ENCODE measurements at places on chromosomes 11 and 22.

DNA sequence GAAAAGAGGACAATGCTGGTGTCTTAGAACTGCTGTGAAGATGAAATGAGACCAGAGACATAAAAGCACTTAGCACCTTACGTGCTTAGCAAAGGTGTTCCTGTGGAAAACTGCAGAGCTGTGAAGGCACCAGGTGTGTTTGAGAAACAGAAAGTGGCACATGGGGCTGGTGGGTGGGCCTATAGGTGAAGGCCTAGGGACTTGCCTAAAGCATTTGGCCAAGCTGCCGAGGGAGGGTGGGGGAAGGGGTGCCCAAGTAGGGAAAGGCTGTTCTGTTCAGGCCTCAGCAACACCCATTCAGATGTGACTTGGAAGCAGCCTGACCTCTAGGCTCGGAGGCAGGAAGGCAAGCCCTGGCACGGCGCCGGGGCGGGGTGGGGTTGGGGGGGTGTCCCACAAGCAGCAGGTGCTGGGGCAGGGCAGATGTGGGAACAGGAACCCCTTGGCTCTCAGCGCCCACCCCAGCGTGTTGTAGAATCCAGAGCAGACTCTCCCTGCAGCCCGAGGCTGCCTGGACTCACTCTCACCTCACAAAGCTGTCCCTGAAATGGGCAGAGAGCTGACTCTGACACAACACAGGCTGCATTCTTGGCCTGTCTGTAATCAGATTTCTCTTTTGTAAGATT is 366.7 kb upstream of the NARS2 start:
- no peak for DNase-seq

DNA sequence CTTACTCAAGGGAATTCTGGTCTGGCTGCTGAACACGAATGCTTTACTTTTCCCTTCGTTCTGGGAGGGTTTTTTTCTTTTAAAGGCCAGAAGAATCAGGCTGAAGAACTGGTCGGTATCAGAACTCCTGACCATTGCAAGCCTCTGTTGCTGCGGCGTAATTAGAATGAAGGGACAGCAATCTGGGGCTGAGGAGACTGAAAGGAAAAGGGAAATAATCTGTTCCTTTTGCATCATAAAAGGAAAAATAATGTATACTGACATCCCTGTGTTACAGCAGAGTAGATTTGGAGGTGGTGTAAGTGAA is 670 bp downstream of the SC5D start:
- no peak for DNase-seq

- DNase-seq, result no peak
Observed at GRCh38 chr11:126500981-126501380, 145.5 kb downstream of the ST3GAL4 start.

DNA sequence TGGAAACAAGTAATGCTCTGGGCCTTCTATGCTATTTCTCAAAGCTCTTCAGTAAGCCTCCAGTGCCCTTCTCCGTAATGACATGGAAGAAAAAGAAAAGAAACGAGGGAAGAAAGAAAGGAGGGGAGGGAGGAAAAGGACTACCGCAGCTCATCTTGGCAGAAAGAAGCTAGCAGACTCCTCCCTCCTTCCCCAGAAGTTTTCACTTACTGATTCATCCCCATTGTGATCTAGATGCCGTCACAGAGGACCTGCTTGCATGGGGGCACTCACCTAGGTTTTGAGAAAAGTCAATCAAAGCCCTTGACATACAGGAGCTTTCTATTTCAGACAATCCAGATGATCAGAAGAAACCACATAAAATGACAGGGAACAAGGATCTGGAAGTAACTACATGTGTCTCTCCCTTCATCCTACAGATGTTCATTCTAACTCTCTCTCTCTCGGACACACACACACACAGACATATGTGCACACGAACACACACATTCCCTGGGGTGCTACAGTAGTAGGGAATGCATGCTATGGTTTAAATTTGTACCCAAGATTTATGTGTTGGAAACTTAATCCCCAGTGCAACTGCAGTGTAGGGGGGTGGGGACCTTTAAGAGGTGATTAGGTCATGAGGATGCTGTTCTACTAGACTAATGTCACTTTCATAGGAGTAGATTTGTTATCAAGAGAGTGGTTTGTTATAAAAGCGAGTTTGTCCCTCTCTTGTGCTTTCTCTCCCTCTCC is 37.6 kb upstream of the RCN1 start:
- DNase-seq, result no peak

- DNase-seq, result no peak
Observed at GRCh38 chr22:22351366-22351765, 106.8 kb downstream of the VPREB1 start.

GRCh38 chr11:11789735-11790369 is 51.9 kb upstream of the USP47 start:
- DNase-seq, result no peak

DNA sequence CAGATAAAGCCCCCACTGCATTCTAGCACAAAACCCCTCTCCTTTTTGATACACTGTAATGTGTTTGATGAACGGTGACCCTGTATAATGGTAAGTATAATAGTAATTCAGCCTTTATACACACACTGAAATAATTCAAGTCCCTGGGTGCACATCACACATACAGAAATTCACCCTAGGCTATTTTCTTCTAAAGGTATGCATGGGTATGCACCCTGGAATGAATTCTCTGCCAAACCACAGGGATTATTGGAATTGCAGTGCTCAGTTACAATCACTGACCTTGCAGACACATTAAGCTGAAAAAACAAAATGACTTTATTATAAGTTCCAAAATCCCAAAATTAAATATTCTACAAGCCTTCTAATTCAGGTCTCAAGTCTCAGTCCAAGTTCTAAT is 245.9 kb upstream of the FAT3 start:
- no peak for DNase-seq
